ENCODE measurements at places on chromosomes 4 and X.

- DNase-seq = no peak
Measured at GRCh38 chr4:47160095-47160494, 128.7 kb downstream of the GABRB1 start.

DNA sequence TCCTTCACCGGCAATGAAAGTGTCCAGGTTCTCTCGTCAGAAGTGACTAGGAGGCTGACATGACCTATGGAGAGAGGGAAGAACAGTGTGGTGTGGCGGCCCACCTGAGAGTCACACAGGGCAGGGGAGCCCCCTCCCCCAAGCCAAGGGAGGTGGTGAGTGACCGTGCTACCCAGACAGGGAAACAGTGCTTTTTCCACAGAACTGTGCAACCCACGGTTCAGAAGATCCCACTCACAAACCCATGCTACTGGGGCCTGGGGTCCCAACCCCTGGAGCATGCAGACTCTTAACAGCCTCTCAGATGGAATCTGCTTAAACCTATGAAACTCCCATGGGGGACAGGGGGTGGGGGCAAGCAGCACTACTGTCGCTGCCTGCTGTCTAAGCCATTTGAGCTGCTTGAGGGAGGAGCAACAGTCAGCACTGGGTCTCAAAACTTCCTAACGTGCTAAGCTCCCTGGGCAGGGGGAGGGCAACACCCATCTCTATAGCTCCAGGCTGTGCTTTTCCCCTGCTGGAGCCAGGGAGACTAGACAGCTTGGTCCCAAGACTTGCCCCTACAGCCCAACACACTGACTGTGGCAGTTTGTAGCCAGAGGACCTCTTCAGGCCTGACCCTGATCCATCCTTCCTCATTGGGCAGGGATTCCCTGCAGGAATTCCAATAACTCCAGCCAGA is 850.4 kb upstream of the AADAT start:
- no peak for DNase-seq

DNA sequence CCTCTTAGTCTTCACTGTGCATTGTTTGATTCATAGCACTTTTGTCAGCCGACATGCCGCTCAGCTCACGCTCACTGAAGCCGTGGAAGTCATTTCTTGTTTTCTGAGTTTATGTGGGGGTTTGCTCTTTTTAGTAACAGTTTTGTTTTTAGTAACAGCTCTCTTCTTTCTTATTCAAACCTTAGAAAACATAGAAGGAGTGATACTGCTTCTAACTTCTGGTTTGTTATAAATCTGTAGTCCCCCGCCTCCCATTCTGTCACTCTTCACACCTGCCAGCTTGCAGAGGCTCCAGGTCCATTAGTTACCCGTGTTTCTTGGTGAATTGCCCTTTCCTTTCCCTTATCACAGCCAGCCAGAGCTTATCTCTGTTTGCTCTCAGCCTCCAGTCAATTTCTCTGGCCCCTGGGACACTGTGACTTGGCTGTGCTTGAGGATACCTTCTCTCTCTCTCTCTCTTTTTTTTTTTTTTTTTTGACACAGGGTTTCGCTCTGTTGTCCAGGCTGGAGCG is 50.5 kb downstream of the GRK4 start:
- no peak for DNase-seq

- peak; percentile 21 for DNase-seq
Measured at GRCh38 chrX:136754651-136755050, 26.1 kb downstream of the ARHGEF6 start.

GRCh38 chrX:101442085-101442484 is 34.1 kb downstream of the HNRNPH2 start:
- no peak for DNase-seq

GRCh38 chr4:68948044-68948743 is 3.4 kb downstream of the UGT2A3 start:
- DNase-seq = no peak

GRCh38 chrX:96002431-96002830 is 682.2 kb upstream of the DIAPH2 start:
- DNase-seq = no peak

- no peak for DNase-seq
Measured at GRCh38 chr4:29553846-29554245, 1166.3 kb upstream of the PCDH7 start.

DNA sequence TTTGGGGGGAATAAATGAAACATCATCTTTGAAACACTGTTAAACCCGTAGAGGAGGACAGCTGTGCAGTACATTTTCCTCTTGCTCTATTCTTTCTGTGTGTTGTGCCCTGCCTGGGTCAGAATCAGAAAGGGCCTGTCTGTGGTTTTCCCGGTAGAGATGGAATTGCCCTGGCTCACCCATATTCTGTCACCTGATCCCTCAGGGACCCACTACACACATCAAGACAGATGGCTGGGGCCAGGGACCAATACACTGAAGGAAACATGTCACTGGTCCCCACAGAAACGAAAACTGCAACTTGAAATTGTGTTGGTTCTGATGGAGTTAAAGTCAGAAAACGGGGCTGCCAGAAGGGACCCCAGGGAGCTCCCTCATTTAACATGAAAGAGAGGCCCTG is 114.9 kb downstream of the ZNF827 start:
- DNase-seq = no peak

- no peak for DNase-seq
Measured at GRCh38 chr4:89275587-89275986, 32.0 kb downstream of the GPRIN3 start.

DNA sequence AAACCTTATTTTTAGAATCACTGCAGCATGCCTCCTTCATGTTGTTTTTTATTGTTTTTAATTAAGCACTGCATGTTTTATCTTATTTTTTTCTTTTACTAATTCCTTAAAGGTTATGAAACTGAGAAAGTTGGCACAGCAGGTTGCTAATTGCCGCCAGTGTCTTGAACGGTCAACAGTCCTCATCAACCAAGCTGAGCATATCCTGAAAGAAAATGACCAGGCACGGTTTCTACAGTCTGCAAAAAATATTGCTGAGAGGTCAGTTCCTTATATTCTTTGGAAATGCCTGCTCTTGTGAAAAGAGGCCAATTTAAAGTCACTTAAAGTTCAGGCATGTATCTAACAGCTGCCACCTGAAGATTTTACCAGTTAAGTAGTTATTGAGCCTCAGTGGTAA is 76.8 kb downstream of the TEX13B start:
- DNase-seq = no peak

- DNase-seq = no peak
Measured at GRCh38 chr4:150567070-150567469, 14.9 kb upstream of the MAB21L2 start.

DNA sequence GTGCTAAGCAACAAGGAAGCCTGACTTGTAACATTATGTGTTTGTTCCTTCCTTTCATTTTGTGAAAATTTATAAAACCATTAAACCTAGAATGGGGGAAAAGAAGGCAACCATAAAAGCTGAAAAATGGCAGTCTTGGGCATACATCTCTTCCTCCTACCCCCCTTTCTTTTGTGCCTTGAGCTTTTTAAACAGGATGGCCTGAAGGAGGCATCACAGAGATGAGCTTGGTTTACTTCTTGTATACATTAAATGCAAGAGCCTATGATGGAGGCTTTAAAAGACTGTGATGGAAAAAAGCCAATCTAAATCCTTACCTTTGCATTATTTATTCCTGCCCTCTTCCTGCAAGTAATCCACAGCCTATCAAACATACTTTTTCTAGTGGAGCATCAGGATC is 36.2 kb upstream of the ADH7 start:
- no peak for DNase-seq

DNA sequence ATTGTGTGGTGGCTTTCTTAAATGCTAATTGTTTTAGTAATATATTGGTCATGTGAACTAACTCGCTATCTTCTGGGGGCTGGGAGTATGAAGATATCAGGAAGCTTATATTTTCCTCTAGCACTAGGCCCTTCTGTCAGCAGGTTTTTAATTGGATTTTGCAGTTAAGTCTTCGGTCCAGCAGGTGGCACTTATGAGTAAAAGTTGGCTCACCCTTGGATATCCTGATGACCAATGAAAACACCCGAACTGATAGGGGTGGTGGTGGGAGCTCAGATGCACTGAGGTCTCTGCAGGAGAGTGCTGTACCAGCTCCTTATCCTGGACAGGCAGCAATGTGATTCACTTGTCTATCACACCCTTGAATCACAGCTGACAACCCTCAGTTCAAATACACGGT is 1365.8 kb upstream of the DIAPH2 start:
- no peak for DNase-seq

GRCh38 chr4:127985989-127986388 is 20.8 kb downstream of the ABHD18 start:
- DNase-seq = no peak

DNA sequence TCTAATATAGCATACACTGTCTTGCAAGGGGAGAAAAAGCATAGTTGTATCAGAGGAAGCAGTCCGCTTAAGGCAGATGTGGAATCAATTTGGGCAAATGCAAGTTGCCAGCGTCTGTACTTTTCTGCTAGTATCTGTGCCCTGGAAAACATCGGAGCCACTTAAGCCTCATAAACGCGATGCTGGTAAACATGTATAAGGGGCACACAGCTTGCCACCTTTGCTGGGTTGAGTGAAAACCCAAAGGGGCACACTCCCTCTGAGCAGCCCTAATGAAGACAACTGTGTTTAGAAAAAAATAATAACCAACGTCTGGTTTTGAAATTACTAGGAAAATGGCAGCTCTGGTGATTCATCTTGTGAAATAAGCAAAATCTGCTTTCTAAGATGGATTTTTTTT is 24.3 kb downstream of the SMIM20 start:
- DNase-seq = no peak

DNA sequence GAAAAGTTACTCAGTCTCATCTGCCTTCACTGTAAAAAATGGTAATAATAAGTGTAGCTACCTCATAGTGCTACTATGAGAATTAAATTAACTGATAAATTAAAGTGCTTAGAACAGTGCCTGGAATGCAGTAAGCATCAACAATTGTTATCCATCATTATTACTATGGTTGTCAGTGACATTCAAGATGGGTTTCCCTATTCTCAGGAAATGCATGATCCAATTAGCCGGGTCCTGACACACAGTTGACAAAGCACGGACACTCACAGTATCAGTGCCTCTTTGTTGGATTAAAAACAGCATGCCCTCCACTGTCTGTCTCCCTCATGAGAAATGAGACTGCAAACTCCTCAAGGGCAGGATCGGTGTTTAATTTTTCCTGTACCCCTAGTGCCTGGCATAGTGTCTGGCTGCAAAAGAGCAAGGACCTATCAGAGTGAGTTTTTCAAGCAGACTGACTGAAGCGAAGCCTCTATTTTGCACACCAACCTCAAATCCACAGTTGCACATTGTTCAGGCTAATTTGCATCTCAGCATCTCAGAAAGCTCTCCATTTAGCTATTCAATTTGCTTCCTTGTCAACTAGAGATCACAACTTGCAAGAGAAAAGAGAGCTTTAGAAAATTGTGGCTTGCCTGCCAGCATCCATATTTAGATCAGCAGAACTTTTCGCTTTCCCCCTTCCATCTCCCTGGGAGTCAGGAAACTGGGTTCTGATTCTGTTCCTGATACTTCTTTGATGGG is 122.9 kb downstream of the LDB2 start:
- DNase-seq = no peak

DNA sequence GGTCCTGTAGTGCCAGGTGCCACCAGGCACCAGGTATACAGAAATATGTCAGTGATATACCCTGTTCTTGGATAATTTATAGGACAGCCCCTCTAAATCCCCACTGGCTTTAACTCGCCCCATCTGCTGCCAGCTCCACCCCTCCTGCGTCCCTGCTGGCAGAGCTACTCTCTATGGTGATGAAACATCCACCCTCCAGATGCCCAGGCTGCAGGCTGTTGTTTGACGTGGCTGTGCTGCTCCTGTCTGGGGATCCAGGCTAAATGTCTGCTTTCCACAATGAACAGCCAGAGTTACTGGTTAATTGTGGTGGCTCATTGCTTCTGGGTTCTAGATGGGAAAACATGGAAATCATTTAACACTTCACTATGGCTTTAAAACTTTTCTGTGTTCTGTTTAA is 12.9 kb downstream of the NHSL2 start:
- DNase-seq = no peak

DNA sequence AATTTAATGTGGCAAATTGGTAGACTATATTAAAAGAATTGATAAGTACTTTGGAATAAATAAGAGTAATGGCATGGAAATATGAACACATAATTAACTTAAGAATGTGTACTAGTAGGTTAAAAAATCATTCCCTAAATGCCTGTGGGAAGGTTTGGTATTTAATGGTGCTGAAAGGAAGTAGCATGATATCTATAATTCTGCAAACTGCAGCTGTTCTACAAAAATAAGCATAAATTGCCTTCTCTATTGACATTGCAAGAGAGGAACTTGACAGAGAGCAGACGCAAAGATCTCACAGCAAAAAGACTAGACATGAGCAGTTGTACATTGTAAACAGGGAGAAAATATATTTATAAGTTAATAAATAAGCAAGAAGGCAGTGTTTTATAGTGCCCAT is 752.5 kb upstream of the PCDH10 start:
- DNase-seq = no peak

DNA sequence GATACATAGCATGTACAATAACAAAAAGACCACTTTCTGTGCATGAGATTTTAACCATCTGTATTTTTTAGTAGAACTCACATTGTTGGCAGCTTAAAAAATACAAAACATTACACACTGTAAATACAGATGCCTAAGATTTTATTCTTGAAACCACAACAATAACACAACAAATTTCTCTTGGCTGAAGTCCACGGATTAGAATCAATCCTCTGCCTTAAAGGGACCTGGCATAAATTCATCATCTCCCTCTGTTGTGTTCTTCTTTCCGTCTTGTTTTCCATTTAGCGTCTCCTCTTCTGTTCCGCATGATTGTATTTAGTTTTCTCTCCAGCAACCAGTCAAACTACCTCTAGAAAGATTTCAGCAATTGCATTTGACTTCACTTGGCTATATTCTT is 231.0 kb downstream of the SPOCK3 start:
- DNase-seq = no peak

GRCh38 chr4:138475116-138475515 is 233.0 kb upstream of the SLC7A11 start:
- no peak for DNase-seq

DNA sequence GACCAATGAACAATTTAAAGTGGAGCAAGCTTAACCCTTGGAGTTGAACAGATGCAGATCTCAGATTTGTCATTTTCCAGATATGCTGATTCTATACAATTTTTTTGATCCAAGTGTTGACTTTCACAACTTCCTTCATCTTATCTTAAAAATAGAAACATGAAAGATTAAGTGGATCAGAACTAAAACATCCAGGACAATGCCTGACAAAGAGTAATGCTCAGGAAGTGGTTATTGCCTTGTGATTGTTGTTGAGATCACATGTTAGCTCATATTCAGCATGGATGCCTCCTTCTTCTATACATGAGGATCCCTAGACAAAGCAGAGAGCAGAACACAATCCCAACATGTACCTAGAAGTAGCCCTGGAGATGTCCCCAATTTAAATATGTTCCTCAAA is 160.9 kb downstream of the PPARGC1A start:
- DNase-seq = no peak

DNA sequence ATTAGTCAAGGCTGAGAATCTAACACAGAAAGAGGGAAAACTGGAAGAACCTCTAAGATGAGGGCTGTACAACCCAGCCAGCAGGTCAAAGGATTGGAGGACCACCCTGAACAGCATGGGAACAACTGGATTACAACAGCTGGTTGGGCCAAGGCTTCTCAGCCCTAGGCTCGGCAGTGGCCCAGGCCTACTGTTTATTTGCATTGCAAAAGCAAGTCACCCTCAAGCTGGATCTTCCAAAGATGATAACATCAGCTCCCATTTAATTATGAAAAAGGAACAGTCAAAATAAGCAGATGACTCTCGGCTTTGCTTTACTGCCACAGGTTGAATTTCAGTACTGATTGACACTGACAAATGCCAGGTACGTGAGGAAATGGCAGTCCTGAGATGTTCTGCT is 61.8 kb downstream of the GPC3 start:
- no peak for DNase-seq

GRCh38 chr4:151541389-151542071 is 132.6 kb downstream of the FHIP1A start:
- DNase-seq = no peak

- DNase-seq = no peak
Measured at GRCh38 chr4:140153419-140153717, 616 bp downstream of the MAML3 start.
